GM19239 (cell line): ENCODE measurements at places on chromosomes 6 and 20.
A peak's percentile ranks its signal among the peaks of the same experiment; 100 is the strongest.

DNA sequence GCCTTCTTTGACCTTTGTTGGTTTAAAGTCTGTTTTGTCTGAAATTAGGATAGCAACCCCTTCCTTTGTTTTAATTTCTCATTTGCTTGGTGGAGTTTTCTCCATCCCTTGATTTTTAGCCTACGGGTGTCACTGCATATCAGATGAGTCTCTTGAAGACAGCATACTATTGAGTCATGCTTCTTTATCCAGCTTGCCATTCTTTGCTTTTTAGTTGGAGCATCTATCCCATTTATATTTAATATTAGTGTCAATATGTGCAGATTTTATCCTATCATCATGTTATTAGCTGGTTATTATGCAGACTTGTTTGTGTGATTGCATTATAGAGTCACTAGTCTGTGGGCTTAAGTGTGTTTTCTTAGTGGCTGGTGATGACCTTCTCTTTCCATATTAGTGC is 622.2 kb downstream of the MMUT start:
- DNase-seq: no peak

GRCh38 chr20:6606651-6607050 is 160.8 kb upstream of the BMP2 start:
- no peak for DNase-seq

- no peak for DNase-seq
Measured at GRCh38 chr20:19881080-19881840, 123.2 kb downstream of the RIN2 start.

DNA sequence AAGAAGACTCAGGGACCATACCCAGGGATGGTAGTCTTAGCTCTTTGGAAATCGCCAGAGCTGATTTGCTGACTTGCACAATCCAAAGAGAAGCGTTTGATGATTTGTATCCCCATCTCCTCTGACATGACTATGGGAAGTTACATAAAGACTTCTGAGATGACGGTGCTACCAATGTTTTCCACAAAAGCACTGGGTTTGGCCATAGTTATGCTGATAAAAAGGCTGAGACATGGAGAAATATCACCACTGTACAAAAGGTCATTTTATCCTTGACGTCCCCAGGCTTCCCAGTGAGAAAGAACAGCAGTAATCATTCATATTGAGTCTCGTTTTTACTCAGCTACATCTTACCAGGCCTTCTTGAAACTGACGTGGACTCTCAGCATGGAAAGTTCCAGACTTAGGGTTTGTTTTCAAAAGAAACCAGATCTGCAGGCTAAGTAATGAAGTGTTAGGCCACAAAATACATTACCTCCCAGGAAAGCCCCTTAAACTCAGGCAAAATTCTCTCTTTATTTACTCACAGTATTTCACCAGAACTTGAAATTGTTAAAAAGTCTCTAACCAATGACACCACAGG is 370.3 kb upstream of the JARID2 start:
- DNase-seq: no peak

DNA sequence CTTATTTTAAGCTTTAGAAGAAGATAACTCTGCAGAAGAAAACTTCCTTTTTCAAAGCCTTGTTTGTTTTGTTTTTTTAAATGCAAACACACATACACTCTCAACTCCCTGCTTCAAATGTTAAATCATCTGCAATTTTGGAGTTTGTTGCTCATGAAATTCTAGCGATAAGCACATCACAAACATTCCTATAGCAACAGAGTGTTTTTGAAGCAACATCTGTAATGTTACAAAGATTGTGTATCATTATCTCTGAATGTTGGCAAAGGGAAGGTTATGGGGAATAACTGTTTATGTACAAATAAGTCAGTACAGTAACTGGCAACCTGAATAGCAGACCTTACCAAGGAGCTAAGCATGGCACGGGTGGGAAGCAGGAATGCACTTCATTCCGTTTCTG is 84.8 kb upstream of the MRPS10 start:
- DNase-seq: no peak

DNA sequence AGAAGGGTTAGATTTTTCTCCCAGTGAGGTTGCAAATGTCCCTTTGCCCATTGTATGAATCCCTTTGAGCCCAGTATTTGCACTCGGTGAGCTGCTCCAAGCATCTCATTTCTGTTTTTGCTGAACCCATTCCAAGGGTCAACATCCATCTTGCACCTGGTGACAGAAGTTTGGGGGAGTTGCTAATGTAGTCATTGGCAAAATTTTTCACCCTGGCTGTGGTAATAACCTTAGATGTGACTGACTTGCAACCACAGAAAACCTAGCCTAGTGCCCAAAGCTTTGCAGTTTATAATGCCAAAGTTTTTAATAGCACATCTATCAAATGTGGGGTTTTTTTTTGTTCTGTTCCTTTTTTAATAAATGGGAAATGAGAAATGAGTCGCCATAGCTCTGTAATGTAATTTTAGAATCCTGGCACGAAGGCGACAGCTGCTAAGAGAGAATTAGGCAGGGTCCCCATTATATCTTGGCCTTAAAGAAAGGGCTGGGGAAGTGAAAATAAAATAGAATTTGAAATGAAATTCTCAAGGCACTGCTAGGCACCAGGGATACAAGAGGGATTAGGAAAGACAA is 682.8 kb downstream of the KIF16B start:
- no peak for DNase-seq

- no peak for DNase-seq
Measured at GRCh38 chr6:21664314-21665109, 71.0 kb downstream of the SOX4 start.

GRCh38 chr6:25360621-25361020 is 81.4 kb downstream of the CARMIL1 start:
- no peak for DNase-seq

DNA sequence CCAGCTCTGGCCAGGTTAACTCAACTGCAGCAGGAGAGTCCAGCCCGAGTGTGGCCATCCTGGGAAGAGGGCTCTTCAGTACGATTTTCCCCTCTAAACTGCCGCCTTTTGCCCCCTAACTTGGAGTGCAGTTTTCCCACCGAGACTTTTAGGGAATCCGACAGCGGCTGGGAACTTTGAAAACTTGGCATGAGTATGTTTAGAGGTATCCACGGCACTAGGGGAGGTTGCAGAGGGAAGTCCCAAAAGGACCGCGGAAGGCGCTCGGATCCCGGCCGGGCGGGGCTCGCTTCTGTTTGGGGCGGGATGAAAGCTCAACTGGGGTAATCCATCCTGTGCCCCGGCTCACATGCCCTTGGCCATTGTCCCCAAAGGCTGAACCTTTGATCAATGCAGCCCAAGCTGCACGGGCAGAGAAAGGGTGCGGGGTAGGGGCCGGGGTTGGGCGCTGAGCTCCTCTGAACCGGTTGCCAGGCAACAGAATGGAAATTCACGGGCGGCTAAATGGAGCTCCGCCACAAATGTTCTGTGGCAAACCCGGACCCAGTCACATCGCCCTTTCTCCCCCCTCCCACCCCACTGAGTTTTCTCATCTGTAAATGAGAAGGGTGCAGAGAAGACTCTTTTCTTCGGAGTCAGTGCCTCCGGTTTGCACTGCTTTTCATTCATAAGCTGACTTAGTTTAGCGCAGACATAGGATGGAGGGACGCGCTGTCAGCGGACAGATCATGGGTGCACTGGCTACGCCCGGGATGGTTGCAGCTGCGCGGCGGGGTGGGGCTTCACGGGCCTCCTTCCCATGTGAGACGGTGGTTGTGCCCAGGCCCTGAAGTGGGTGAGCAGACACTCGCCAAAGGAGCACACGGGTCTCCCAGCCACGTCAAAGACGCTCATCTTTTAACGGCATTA is 2.3 kb downstream of the BMP6 start:
- DNase-seq: peak; percentile 18

- no peak for DNase-seq
Measured at GRCh38 chr6:155968921-155969320, 513.3 kb upstream of the NOX3 start.

DNA sequence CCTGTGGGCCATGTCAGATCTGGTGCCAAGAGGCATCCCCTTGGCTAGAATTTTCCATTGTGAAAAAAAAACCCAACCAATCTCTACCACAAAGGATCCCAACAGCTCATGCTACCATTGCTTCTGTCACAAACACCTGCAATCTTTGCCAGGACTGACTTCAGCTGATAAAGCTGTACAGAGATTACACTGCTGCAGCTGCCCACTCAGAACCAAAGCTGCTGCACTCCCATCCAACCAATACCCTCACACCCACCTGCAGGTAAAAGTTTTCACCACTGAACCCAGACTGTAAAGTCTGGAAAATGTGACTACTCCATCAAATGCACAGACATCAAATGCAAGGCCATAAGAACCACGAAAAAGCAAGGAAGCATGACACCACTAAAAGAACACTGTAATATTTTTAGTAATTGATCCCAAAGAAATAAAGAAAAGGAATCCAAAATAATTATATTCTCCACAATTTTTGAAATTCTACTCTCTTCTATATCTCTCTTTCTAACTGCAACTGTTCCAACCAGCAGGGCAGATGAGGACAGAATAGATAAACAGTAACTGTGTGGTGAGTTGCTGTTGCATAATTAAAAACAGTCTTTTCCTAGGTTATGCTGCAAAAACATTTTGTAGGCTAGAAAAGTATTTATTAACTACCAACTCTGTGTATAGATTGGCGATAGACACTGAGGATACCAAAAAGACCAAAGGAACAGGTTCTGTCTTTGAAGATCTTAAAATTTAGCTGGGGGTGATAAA is 128.0 kb upstream of the MCHR2 start:
- no peak for DNase-seq
